ENCODE measurements at places on chromosomes 4 and X.

GRCh38 chr4:110485452-110485851 is 9.5 kb downstream of the ENPEP start:
- no peak for DNase-seq

DNA sequence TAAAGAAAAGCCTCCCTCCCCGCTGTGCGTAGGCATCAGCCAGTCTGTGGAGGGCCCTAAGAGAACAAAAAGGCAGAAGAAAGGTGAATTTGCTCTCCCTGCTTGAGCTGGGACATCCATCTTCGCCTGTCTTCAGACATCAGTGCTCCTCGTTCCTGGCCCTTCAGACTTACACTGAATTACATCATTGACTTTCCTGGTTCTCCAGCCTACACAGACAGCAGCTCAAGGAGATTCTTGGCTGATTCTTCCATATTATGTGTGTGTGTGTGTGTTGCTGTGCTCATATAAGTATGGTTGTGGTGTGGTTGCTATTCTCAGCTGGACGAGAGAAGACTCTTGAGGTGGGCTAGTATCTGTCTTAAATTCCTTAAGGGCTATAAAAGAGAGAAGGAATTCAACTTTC is 35.5 kb upstream of the CD99L2 start:
- no peak for DNase-seq

- no peak for DNase-seq
Measured at GRCh38 chr4:154014407-154015321, 225.8 kb upstream of the SFRP2 start.

GRCh38 chr4:136121426-136121825 is 1410.9 kb downstream of the PCDH18 start:
- no peak for DNase-seq

DNA sequence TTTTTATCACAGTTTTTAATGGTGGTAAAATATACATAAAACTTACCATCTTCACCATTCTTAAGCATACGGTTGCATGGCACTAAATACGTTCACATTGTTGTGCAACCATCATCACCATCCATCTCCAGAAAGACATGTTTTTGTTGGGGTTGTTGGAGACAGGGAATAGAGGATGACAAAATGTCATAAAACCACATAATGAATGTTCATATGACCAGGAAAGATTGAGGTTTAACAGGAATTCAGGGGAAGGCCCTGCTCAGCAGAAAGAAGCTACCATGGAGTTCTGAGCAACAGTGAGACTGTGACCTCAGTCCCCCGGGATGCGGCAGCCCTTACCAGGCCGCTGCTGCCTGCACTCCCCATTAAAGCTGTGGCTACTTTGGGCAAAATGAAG is 63.9 kb upstream of the TRIM2 start:
- no peak for DNase-seq
